ENCODE measurements at places on chromosomes 16 and 17.

DNA sequence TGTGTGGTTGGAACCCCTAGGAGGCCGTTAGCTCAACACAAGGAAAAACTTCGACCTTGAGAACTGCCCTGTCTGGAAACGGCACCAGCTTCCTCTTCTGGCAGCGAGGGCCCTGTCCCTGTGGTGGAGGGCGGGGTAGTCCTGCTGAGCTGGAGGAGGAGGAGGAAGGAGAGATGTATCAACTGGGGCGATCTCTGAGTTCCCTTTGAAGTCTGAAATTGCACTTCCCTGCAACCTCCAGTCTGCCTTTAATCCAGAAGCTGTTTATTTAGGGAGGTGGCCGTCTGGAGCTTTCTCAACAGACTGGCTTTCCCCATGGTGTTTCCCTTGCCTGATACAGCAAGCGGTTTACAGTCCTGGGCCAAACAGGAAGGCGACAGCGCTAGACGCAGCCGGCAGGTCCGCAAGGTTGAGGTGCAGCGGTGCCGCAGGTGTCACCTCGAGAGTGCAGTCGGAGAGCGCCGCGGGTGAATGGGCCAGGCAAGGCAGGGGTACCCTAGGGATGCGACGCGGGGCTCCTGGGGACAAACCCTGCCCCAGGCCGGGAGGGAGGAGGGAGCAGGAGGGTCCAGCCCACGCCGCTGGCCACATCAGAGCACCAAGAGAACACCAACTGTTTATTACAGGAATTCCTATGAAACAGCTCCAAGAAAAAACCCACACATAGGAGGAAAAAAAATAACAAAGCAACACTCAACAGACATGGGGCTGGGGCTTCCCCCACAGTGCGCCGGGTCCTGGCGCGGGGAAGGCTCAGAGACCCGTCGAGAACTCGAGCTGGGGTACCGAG is 11.4 kb upstream of the MRPS23 start:
- peak; percentile 46 for ATAC-seq

GRCh38 chr17:65985571-65985970 is 206.4 kb downstream of the CEP112 start:
- no peak for ATAC-seq

DNA sequence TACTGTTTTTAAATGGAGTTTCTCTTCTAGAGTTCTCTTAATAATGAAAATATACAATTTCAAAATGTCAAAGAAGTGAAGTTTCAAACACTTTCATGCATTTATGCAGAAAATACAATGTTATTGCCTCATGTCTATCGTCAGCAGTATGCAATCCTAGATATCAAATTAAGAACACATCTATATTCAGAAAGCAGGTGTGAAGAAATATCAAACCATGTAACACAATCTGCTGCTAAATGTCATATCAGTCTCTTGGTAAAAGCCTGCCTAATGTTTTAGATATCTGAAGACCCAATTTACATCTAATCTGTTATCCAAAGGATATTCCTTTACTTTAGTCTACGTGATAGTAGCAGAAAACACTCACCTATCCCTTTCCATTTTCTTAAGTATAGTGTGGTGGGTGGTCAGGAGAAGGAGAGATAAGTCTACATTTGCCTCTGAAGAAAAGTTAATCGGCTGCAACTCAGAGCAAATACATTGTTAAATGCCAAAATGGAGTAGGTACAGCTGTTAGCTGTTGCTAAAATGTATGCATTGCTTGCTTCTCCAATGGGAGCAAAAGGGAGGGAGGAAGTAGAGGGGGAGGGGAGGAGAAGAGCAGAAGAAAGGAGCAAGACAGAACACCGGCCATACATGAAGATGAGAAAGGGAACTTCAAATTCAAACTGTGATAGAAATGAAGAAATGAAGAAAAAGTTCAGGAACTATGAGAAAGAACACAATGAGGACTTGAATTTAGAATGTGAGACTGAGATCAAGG is 64.9 kb downstream of the ITFG1 start:
- no peak for ATAC-seq

DNA sequence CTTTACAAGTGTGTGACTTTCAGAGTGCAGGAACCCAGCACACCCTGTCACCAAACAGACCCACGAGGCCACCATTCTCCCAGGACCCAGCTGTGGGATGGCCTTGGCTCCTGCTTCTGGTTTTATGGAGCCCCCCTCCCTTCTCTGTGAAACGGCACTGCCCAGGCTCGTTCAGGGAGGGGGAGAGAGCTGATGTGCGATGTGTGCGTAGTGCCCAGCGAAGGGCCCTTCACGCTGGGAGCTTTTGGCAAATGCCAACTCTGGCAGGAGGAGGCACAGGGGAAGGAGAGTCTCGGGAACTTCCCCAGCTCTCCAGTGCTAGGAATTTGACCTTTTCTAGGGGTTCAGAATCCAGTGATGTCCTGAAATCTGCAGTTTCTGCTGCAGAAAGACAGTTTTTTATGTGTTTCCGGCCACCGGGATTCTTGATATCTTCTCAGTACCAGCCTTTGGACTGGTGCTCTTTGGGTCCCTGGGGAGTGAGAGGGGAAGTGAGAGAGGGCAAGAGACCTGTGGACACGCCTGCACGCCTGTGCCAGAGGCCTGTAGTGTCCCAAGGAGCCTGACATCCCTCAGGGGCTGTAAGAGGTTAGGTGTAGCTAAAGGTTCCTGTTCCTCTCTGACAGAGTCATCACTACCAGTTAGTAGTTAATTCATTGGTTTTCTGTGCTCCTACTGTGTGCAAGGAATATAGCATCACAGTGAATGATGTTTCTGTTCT is 45.1 kb downstream of the CMIP start:
- ATAC-seq: no peak

DNA sequence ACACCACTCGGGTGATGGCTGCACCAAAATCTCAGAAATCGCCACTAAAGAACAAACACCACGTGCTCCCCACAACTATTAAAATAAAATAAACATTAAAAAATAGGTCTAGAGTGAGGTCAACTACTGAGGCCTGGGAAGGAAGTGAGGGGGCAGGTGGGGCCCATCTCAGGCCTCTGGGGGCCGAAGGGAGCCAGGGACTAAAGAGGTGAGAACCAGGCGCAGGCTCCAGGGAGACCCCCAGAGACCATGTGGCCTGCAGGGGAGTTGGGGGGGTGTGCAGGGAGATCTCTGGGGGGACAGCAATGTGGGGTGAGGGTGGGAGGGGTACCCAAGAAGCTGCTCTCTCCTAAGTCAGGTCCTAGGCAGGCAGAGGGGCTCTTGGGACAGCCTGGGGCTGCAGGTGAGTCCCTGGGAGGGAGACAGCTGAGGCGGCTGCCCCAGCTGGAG is 111.3 kb upstream of the SMURF2 start:
- no peak for ATAC-seq

GRCh38 chr17:31902693-31903092 is 1.2 kb upstream of the UTP6 start:
- ATAC-seq: no peak

- no peak for ATAC-seq
Observed at GRCh38 chr17:41629316-41629715, 4.9 kb upstream of the KRT17 start.
